ENCODE measurements at places on chromosomes 3 and 15. TPM values are rescaled to one million over a fixed set of nuclear protein-coding genes. Genes with fewer than 3 reads are reported as not detected.

ZDHHC19 gene
- total RNA-seq: not detected

SLC51B gene
- not detected for total RNA-seq

FAM81A gene
- total RNA-seq: 2.9 TPM

SSUH2 gene
- 1.1 TPM for total RNA-seq

ATXN7 gene
- 12.1 TPM for total RNA-seq

CAMK1 gene
- 12.3 TPM for total RNA-seq

NIPA2 gene
- 21.4 TPM for total RNA-seq

SCG5 gene
- total RNA-seq: not detected

HTR3E gene
- not detected for total RNA-seq

CTNNB1 gene
- 164 TPM for total RNA-seq

CX3CR1 gene
- total RNA-seq: 0.82 TPM

ASB14 gene
- 23.3 TPM for total RNA-seq

RBSN gene
- 17.3 TPM for total RNA-seq

PCOLCE2 gene
- 74.3 TPM for total RNA-seq

C3orf20 gene
- not detected for total RNA-seq

GRIP2 gene
- 59.1 TPM for total RNA-seq

CHAC1 gene
- total RNA-seq: 1.3 TPM

ACKR4 gene
- total RNA-seq: 5.2 TPM

ARGFX gene
- total RNA-seq: not detected

TTLL13 gene
- 0.19 TPM for total RNA-seq

LRRC2 gene
- 114 TPM for total RNA-seq

PPP1R14D gene
- not detected for total RNA-seq

KBTBD8 gene
- 3.6 TPM for total RNA-seq

PLA1A gene
- total RNA-seq: 2.8 TPM

PIGZ gene
- total RNA-seq: 3.7 TPM

AP3B2 gene
- total RNA-seq: 0.80 TPM

ESYT3 gene
- total RNA-seq: 1.0 TPM

MAP3K13 gene
- 8.4 TPM for total RNA-seq

CYP1A1 gene
- total RNA-seq: 0.41 TPM

FANCD2OS gene
- not detected for total RNA-seq

SI gene
- total RNA-seq: not detected

THBS1 gene
- total RNA-seq: 47.4 TPM

SLC6A20 gene
- not detected for total RNA-seq

CCR3 gene
- total RNA-seq: not detected

NMNAT3 gene
- total RNA-seq: 10.7 TPM

SERINC4 gene
- total RNA-seq: 0.44 TPM

ROBO2 gene
- total RNA-seq: 0.19 TPM

TF gene
- 1.3 TPM for total RNA-seq

FETUB gene
- total RNA-seq: not detected

UQCRC1 gene
- total RNA-seq: 1,000 TPM

GHSR gene
- total RNA-seq: not detected

SHC4 gene
- total RNA-seq: 3.3 TPM

FEZF2 gene
- total RNA-seq: not detected

PRSS50 gene
- 0.22 TPM for total RNA-seq

CDC25A gene
- total RNA-seq: 0.52 TPM

GOLGA6D gene
- total RNA-seq: not detected

PLA2G4B gene
- total RNA-seq: 3.8 TPM

GPR160 gene
- total RNA-seq: 0.99 TPM

NANOGP8 gene
- total RNA-seq: not detected

RTP1 gene
- not detected for total RNA-seq

SLC28A1 gene
- total RNA-seq: 0.91 TPM

ZNF197 gene
- total RNA-seq: 11.6 TPM

ERC2 gene
- 0.99 TPM for total RNA-seq

TMEM45A gene
- 3.2 TPM for total RNA-seq

SGO1 gene
- 0.38 TPM for total RNA-seq

AQP9 gene
- total RNA-seq: 0.77 TPM

SPTSSB gene
- total RNA-seq: 0.25 TPM

CEMIP gene
- total RNA-seq: 0.44 TPM

WDR49 gene
- 3.7 TPM for total RNA-seq

IQCH gene
- total RNA-seq: 1.1 TPM

Measured in left ventricle myocardium inferior (tissue), 1 donor.